Kidney epithelial cell (primary cell): ENCODE measurements at places on chromosomes 6 and 20. TPM values are rescaled to one million over a fixed set of nuclear protein-coding genes. Genes with fewer than 3 reads are reported as not detected.

DNA sequence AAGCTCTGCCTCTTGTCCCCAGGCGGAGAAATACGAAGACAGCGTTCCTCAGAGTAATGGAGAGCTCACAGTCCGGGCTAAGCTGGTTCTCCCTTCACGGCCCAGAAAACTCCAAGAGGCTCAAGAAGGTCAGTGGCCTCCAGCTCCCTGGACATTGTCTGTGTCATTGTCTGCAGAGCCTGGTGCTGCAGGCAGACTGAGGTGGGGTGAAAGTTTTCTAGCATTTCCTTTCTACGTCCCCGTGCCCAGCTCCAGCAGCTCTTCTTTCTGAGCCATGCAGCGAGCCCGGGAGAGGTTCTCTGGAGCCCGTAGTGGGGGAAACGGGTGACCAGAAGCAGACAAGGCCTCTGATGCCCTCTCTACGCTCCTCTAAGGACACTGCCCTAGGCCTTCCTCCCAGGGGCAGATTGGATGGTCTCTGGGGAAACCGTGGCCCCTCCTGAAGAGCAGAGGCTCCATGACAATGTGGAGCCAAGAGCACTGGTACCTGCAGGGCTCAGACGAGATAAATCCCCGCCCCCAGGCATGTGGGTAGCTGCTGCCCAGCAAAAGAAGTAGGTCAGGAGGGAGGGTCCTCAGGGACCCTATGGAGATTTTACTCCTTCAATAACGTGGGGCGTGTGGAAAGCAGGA lies 58.4 kb downstream of the EZR start:
- DNase-seq: no peak

- DNase-seq: no peak
Observed at GRCh38 chr6:137892271-137892708, 25.2 kb downstream of the TNFAIP3 start.

C4A gene
- 1.8 and 3.2 TPM in 2 replicates for total RNA-seq

GRCh38 chr6:99492092-99492491 lies 23.1 kb downstream of the USP45 start:
- DNase-seq: no peak

MUCL3 gene
- not detected in 2 replicates for total RNA-seq

CPNE5 gene
- 0.13 and 1.4 TPM in 2 replicates for total RNA-seq
